CD4-positive, alpha-beta T cell treated with Interleukin-17A for 4 hours (primary cell): ENCODE measurements at places on chromosomes 16 and 17.
A peak's percentile ranks its signal among the peaks of the same experiment; 100 is the strongest.

DNA sequence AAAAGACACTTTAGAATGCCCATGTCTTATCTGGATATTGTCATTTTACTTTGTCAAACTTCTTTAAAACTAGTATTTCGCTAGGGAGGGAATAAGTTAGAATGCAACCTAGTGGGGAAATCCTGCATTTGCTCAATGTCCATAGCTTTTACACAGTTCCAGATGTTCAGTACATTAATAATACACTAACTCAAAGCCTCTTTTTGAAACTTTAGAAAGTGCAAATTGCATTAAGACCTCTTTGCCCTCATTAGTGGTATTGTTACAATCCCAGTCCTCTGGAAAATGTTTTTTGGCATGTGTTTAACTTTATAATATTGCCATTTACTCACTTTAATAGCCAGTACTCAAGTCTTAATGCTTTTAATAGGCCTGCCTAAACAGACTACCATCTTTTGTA is 106.8 kb downstream of the BRIP1 start:
- DNase-seq = no peak

DNA sequence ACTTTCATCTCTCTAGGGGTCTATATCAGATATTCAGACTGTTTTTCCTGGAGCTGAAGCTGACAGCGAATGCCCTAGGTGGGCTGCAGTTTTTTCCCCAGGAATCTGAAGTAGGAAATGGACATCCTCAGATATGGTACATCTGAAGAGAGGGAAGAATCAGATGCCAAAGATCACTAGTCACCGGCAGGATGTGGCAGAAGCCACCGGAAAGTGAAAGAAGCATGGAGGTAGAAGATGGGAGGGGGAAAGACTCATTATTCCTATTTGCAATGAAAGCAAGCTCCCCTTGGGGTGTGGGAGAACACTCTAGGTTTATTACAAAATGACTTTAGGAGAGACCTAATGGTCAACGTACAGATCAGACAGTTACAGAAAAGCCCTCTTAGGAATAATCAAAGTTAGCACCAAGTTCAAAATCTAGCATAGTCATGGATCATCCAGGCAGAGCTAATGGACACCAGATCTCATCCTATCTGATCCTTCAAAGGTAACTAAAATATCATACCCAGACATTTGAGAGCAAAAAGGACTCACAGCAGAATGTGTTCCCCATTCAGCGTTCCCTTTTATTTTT is 110.7 kb downstream of the HS3ST3A1 start:
- DNase-seq = no peak

DNA sequence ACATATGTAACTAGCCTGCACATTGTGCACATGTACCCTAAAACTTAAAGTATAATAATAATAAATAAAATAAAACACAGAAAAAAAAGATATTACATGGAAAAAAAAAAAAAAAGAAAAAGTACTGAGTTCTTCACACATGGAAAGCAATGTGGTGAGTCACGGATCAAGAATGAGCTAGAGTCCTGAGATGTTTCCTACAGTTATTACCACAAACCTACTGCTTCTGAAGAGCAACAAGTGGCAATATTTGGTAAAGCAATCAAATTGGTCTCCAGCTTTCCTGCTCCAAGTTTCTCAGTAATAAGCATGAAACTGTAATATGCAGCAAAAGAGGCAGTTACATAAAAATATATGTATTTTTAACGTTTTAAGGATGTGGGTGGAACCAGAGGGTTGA is 223.3 kb upstream of the SALL1 start:
- DNase-seq = no peak

- no peak for DNase-seq
These were observed 420 bp upstream of the KRTAP17-1 start for GRCh38 chr17:41315814-41316445.

DNA sequence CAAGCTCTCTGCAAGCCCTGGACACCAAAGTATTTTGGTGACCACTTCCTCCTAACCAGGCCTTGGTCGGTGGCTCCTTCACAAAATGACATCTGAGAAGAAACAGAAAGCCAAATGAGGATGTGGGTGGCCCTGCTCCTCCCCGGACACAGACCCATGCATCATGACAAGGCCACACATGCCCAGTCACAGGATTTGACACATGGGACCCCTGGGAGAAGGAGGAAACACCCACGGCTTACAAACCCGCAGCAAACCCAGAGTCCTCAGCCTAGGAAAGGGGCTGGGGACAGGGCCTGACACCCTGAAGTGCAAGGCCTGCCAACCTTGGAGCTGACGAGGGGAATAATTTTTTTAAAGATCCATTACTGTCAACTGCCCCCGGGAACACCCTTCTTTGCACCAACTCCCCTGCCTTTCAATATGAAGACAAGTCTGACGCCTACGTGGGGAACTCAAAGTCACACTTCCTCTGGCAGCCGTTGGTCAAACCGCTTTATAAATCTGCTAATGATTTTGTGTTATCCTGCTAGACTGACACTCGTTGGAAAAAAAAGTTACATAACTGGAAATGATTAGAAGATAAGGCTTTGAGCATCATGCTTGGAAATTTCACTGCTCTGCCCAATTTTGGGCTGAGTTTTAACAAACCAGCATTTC is 41.3 kb downstream of the GAS7 start:
- DNase-seq = no peak

GRCh38 chr16:81901484-81901883 is 109.8 kb downstream of the SDR42E1 start:
- DNase-seq = no peak

- DNase-seq = no peak
These were observed 341.3 kb downstream of the BCAS3 start for GRCh38 chr17:61018938-61019337.

GRCh38 chr16:67950335-67950843 is 6.5 kb upstream of the LCAT start:
- no peak for DNase-seq

DNA sequence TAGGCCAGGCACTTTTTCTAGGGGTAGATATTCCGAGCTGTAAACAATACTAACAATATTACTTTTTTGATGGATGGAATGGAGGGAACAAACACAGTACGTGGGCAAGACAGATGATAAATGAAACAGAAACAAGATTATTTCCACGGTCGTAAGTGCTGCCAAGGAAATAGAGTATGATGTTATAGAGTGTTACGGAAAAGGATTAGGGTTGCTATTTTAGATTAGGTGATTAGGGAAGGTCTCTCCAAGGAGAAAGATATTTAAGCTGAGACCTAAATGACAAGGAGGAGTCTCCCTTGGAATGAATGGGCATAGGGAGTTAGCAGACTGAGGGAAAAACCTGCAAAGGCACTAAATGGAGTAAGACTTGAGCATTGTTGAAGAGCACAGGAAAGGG is 8.3 kb downstream of the ADPRM start:
- no peak for DNase-seq

DNA sequence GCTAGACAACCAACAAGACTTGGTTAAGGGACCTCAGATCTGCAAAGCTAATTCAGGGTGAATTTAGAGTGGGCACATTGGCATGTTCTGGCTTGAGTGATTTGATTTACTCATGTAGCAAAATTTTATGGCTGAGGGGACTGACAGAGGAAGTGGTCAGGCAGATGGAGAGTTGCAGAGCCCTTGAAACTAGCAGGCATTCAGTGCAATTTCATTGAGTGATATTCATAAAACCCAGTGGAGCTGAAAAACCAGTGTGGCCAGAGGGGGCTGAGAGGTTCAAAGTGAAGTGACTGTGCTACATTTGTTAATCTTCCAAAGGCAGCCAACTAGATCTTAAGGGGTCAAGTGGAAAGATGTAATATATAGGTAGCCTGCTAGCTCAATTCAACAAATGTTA is 2.2 kb upstream of the TMEM94 start:
- no peak for DNase-seq

DNA sequence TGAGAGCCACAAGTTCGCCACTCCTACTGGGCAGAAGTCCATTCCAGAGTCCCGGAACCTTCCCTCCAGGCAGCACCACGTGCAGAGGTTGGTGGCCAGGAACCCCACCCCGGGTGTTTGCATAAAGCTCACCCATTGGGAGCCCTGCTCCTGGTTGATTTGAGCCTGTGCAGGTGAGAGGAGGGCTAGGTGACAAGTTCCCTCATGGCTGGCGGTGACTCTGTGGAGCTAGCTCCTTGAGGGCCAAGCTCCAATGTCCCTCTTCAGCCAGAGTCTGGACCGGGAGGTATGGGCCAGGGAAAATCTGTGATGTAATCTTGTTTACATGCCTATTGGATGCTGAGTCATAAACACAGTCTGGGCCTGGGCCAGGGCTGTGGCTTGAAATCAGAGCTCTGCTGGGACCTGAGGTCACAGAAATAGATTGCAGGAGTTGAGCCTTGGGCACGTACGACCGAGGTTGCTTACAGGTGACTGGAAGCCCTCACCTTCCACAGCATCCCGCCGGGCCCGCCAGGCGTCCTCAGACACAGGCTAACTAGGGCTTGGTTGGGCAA is 118.9 kb downstream of the AATF start:
- no peak for DNase-seq

DNA sequence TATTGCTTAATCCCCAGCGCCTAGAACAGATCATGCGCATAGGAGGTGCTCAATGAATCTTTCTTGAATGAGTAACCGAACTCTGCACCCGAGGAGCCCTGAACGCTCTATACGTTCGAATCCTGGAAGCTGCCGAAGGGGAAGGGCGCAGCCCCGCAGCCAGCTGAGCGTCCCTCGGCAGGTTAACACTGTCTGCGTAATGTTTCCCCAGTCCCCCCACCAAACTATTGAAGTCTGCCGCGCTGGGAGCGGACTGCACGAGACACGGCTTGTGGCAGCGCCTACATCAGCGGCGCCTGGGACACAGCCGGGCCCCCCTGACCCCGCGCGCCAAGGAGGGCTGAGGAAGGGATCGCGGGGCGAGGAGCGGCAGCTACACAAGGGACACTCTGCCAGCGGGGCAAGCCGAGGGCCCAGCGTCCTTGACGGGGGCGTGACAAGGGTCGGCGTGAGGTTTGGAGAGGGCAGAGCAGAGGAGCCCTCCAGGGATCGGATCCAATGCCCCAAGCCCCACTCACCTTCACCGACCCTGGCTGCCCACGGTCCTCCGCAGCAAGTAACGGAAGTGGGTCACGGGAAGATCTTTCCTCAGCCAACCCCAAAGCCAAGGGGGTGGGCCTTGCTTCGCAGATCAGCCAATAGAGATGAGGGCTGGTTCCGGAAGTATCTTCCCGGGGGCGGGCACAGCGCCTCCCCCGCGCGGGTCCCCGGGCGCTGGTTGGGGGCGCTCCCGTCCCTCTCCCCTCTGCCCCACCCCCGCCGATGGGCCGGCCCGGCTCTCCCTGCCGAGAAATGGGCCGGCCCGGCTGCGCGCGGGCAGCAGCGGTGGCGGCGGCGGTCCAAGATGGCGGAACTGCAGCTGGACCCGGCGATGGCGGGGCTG is at the start of the genes ATP5PD and KCTD2:
Gene ATP5PD (minus strand): TSS at position 563 of the 883 bp plus-strand sequence. CDS start 4,319 bp downstream, outside the sequence.
Gene KCTD2 (plus strand): TSS at position 819 of the 883 bp plus-strand sequence. CDS start 26 bp downstream, at position 845.
- DNase-seq = peak; percentile 97

GRCh38 chr16:89574681-89575246 is 794 bp upstream of the CPNE7 start:
- peak; percentile 70 for DNase-seq

GRCh38 chr16:80703131-80704071 is 101.0 kb downstream of the CDYL2 start:
- no peak for DNase-seq

- DNase-seq = no peak
These were observed 158.5 kb downstream of the TANC2 start for GRCh38 chr17:63124536-63124935.

- DNase-seq = no peak
These were observed 27.3 kb downstream of the SLC6A4 start for GRCh38 chr17:30208214-30208613.

GRCh38 chr16:30934827-30935557 is 11.6 kb downstream of the FBXL19 start:
- peak; percentile 47 for DNase-seq

DNA sequence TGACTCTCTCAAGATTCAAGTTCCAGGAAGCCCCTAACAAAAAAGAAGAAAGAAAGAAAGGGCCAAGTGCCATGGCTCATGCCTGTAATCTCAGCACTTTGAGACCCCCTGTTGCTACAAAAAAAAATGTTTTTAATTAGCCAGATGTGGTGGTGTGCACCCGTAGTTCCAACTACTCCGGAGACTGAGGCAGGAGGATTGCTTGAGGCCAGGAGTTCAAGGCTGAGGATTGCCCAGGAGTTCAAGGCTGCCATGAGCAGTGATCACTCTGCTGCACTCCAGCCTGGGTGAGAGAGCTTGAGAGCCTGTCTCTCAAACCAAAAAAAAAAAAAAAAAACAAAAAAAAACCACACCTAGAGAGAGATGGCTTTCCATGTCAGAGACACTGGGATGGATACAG is 18.8 kb downstream of the TLE7 start:
- no peak for DNase-seq

DNA sequence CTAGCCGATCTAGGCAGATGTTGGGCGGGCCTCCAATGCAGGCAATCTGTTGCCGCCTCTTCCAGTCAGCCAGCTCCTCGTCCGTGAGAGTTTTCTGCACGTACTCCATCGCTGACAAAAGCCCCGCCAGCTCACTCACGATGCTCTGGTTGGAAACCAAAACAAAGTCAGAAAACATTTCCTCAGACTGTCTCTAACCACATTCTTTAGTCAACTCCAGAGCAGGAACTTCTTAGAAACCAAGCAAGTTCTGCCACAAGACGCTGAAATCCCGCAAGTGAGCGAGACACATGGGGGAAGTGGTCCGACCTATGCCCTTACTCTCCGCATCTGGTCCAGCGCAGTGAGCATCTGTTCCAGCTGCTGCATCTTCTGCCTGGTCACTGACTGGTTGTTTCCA is 49.1 kb downstream of the STAT5A start:
- peak; percentile 80 for DNase-seq

- no peak for DNase-seq
These were observed 74.7 kb downstream of the TBC1D16 start for GRCh38 chr17:79960788-79961522.

DNA sequence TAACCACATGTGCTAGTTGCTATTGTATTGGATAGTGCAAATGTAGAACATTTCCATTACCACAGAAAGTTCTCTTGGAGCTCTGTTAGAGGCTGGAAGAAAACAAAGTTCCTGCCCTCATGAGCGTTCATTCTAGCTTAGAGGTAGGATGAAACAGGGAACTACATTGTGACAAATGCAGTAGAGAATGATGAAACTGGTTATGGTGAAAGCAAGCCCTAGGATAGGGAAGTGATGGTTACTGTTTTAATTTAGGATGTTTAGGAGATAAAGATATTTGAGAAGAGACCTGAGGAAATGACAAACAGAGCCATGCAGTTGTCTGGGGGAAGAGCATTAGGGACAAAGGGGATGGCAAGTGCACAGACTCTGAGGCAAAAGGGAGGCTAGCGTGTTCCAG is 50.7 kb downstream of the AATF start:
- DNase-seq = no peak
